ENCODE measurements at places on chromosomes 3 and 15.
A peak's percentile ranks its signal among the peaks of the same experiment; 100 is the strongest.

GRCh38 chr3:94195381-94195780 is 132.5 kb downstream of the NSUN3 start:
- DNase-seq: no peak

DNA sequence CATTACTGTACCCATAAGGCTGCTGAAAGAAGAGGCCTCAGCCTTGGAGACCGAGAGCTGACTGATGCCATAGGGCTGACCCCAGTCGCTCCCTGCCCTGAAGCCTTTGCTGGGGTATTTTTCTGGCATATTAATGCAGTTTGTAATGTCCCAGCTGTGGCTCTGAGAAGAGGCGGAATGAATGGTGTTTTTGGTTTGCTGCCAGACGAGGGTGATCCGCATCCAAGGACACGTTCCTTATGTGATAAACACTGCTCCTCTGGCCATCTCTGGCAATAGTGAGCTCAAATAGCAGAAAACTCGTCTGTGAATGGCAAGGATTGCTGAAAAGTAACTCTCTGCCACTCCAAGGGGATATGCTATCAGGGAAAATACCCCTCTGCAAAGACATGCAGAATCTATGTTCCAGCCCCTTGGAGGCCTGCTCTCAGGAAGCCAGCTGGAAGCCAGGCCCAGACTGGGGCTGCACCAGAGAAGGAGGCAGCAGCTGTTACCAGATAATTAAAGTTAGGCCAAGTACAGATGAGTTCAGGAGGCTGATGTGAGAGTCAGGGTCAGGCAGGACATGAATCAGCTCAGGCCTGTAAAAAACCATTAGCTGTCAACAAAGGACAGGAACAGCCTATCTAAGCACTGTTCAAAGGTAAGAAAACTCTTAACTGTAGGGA is 28.9 kb upstream of the KLHL6 start:
- no peak for DNase-seq

DNA sequence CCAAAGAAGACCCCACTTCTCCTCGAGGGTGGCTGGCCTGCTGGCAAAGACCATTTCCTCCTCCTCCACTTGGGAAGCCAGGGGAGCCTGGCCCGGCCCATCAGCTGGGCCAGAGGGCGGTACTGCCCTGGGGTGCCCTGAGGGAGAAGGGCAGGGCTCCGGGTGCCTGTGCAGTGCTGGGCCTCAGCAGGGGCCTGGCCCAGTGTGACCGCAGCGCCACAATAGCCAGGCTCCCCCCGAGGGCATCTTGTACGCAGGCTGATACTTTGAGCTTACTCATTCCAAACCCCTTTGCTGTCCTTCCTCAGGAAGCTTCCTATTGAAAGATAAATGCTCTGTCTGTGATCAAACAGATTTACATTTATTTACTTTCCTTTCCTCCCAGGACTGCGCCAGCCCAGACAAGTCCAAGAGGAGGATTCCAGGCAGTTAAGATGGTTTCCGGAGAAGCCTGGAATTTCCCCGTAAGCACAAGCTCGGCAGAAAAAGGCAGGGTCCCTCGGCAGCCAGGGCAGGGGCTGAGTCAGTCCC is 240.1 kb downstream of the XXYLT1 start:
- DNase-seq: no peak

DNA sequence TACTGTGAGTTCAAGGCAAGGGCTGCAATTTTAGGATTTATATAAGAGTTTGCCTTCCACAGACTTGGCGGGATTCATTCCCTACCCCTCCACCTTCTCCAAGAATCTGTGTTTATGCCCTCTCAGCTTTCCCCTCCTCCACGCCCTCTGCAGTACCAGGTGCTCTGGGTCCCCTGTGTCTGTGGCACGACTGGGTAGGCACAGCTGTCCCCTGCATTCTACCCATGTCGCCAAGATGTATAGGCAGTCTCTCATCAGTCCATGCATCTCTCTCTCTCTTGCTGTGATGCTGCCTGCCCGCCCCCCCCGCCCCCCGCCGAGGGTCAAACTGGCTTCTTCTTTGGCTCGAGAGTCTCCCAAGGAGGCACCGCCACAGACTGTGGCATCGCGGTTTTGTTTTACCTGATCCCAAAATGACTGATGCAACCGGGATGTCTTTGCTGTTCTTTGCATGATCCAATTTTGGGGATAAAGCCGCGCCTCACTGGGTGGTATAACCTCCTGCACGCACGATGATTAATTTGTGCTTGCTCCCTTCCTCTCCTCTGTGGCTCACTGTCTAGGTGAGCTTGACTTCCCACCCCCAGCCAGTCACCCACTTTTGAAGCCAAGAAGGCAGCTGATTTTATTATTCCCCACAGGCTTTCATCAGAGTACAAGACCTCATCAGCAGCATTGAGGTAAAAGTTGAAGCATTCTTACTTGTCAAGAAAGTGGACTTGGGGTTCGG is 43.7 kb downstream of the EFCAB12 start:
- DNase-seq: no peak

DNA sequence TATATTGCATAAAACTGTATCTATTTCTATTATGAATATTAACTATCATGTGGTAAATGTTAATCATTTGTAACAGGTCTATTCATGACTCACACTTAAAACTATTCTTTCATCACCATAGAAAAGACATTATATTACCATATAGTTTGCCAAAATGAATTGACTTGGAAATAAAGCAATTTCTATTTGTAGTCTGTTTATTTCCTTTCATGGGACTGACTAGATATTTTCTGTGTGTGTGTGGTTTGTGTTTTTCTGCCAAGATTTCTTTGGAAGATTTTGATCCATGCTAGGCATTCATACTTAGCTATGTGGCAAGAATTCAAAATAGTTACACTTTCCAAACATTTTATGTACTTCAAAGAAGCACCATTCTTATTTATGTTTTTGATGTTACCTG is 522.5 kb upstream of the AGTR1 start:
- DNase-seq: no peak

- peak; percentile 16 for DNase-seq
Observed at GRCh38 chr15:48352474-48353072, 21.3 kb downstream of the DUT start.

GRCh38 chr3:101779822-101780381 is 891 bp downstream of the NXPE3 start:
- no peak for DNase-seq

DNA sequence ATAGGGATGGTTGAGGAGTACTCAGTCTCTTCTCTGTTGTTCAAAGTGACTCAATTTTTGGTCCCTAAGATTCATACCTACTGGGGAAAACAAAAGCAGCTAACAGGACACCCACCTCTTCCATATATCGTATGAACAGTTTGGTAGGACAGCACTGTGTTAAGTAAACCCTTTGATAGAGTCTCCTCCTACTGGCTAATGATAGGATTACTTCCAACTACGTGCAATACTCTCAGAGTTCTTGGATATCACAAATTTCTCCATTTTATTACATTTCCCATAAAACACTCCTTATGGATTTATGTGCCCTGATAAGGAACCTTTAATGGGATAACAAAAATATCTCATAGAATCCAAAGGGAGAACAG is 200.2 kb upstream of the GOLGA6L4 start:
- no peak for DNase-seq

DNA sequence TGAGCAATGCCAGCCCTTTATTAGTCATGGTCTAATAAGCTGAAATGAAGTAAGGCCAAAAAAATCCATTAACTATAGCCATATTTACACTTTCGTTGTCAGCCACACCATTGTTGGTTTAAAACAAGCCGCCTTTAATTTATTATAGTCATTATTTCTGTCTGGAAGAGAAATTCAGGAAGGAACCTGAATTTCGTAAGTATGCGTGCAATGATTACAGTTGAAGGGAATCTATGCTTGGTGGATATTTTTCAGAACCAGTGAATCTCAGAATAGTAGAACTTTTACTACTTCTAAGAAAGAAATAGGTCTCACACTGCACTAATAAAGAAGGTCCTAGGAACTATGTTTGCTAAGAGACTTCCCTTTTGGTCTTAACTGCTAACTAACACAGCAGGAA is 59.1 kb downstream of the FAM43A start:
- DNase-seq: no peak

Measured in activated CD4-positive, alpha-beta T cell treated with anti-CD3 and anti-CD28 coated beads for 1 hour (primary cell).